Uterus (tissue), 4 donors: ENCODE measurements at places on chromosomes 6 and 20.
A peak's percentile ranks its signal among the peaks of the same experiment; 100 is the strongest.

GRCh38 chr6:5439749-5440148 lies 178.4 kb downstream of the FARS2 start:
- no peak for DNase-seq

GRCh38 chr6:152696522-152696921 lies 1.2 kb upstream of the MYCT1 start:
- no peak for DNase-seq

DNA sequence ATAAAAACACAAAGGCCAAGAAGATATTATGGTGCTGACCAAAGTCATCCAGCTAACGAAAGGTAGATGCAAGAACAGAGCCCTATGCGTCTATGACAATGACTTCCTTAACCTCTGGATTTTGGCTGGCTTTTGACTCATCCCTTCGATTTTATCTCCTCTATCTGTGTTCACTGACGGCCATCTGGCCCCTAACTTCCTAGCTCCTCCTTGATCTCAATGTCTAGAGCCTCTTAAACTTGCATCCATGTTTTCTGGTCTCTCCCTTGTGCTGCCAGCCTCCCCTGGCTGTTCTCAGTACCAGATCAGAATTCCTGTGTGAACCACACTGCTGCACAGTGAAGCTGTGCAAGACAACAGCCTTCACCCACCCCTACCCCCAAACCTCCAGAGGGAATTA lies 452.9 kb downstream of the UTRN start:
- DNase-seq, result no peak

DNA sequence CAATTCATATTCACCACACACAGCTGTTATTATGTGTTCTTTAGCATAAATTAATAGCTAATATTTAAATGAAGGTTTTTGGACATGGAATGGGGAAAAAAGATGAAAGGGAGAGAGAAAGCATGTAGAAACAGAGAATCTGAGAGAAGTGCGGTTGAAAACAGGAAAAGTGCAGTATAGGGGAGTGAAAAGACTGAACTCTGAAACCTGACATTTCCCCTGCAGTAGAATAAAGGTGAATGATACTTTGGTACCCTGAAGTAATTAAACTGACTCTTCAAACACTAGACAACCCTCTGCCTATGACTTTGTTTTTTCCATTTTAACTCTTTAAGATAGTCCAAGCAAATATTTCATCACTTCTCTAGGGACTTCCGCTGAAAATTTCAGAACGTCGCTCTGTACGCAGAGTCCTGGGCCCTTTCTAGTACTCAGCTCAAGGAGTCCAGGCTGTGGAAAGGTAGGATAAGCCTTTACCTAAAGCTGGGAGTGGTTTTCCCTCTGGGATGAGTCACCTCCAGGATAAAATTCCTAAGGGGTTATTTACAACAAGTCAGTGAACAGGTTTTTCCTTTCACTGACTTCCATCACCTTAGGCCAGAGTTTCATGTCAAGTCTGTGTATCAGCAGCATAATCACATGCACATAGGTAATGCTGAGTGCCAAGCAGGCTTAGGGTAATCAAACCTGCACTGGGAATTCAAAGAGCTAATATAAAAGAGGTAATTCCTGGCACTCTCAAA lies 614.5 kb downstream of the PKHD1 start:
- no peak for DNase-seq

- DNase-seq, result no peak
Observed at GRCh38 chr6:19297880-19298279, 539.3 kb upstream of the ID4 start.

DNA sequence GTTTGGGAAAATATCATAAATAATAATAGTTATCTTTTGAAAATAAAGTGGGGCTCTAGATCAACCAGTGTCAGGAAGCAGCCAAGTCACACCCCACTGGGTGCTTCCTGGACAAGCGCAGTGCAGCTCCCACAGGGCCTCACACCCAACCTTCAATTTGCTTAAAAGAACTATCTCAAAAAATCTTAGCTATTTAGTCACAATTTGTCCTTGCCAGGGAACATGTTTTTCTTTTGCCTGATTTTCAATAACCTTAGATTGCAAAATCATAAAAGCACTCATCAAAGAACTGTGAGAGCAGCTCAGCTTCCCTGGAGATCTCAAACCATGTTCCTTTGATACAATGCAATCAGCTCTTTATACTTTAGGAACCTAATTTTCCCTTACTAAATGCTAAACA lies 1.6 kb upstream of the NCOA7 start:
- DNase-seq, result no peak

- DNase-seq, result no peak
Observed at GRCh38 chr6:85372915-85373270, 77.0 kb upstream of the NT5E start.

GRCh38 chr20:50272030-50272723 lies 81.5 kb downstream of the CEBPB start:
- no peak for DNase-seq

DNA sequence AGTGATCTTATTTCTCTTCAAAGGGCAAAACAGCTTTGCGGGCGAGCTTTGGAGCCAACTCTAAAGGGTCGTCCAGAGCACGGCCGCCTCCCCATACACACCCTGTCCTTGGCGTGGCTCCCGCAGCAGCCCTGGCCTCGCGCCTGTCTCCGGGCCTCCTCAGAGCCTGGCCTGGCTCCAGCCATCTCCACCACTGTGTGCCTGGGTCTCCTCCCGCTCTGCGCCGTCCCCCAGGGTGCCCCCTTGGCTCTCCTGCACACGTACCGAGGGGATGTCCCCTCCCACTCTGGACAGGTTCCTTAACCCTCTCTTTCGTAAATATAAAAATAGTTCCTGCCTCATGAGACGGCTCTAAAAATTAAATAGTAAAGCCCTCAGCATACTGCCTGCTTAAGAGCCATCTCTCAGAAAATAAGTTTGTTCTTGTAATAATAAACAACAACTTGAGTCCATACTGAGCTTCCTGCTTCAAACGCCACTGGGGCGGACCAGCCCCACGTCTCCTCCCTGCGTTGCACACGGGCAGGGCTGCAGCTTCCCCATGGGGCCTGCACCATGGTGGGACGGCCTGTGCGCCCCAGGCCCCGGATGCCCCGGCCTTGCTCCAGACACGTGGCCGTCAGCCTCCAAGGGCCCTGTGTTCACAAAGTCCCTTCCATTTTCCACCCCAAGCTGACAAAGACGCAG lies 226.2 kb downstream of the TTLL2 start:
- peak; percentile 87 for DNase-seq

DNA sequence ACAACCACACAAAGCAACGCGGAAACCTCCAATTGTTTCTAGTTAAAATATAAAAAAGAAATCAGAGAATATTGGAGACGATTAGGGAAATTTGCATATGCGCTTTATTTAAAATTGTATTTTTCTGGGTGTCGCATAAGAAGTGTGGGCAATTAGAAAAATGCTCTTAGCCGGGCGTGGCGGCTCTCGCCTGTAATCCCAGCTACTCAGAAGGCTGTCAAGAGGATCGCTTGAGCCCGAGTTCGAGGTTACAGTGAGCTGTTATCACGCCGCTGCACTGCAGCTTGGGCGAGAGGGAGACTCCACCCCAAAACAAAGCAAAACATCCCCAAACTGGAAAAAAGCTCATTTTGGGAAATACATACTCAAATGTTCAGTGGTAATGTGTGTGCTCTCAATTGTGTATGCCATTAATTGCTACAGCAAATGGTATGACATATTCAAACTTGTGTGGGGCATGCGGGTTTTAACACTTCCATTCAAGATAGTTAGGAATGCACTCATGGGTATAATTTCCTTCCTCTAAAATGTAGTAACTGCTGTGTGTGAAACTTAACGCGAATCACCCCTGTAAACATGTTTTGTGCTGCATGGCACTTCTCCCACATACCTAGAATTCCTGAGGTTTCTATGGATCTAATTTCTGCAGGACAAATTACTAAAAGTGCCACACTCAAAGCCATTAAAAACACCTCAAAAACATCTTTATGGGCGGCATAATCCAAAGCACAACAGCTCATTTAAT lies 54.7 kb upstream of the HFE start:
- no peak for DNase-seq

DNA sequence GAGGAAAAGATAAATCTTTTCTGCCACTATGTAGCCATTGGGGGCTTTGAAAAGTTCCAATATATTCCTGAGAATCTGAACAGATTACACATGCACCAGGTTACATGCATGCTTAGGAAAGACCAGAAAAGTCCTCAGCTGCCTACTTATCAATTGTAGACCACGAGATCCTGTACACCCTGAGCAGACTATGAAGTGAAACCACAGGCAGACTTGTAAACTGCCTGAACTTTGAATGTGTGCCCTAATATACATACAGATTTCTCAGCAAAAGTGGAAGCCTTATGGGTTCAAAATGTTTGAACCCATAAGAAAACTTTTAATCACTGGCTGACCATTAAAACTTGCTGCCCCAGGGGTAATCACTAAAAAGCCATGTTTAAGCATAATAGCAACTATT lies 273.5 kb upstream of the RUNX2 start:
- DNase-seq, result no peak

- DNase-seq, result no peak
Observed at GRCh38 chr6:52731719-52732118, 31.6 kb downstream of the GSTA2 start.

DNA sequence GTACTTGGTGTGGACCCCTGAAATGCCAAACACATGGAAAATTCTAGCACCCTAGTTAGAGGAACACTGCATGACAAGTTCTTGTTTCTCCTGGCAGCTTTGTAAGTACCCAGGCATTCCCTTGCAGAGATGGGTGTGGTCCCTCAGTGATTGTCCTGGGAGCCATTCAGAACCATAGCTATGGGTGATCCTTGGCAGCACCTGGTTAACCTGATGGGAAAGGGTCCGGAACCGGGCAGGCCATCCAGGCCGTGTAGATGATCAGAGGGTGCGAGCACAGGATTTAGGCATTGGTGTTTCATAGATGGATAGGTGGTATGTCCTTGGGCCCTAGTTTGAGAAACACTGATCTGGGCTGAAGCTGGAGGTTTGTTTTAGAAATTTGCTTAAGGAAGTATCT lies 95.8 kb downstream of the RPP40 start:
- DNase-seq, result no peak

GRCh38 chr6:32087574-32088486 lies 21.3 kb downstream of the TNXB start:
- peak; percentile 95 for DNase-seq

- no peak for DNase-seq
Observed at GRCh38 chr20:49680484-49680883, 33.2 kb downstream of the B4GALT5 start.

GRCh38 chr6:157773248-157773773 lies 49.7 kb upstream of the SNX9 start:
- no peak for DNase-seq

GRCh38 chr6:154622618-154623336 lies 110.4 kb upstream of the SCAF8 start:
- DNase-seq, result no peak

DNA sequence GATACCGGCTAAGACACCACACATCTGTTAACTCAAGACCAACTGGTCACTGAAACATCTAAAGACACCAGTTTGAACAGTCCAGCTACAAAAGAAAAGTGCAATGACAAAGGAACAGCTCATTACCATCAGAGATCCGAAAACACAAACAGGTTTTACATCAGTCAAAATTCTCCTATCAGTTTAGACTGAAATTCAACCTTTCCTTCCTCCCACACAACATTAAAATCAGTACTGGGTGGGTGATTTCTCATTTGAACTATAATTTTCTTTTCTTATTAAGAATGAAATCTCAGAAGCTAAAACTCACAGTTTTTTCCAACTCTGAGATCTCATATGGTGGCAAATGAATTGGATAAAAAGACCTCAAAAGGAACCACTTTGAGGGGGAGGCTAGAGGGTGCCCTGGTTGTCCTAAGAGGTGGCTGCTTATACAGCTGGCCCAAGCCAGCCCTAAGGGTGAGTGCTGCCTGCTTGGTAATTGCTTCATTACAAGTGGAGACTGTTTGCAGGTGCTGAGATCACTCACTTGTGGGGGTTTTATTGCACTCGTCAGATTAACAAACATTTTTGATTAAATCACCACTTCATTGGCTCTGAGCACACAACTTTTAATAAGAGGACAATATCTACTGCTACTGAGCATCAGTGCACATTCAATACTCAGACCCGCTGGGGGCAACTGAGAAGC lies 4.3 kb downstream of the CCDC167 start:
- no peak for DNase-seq

- no peak for DNase-seq
Observed at GRCh38 chr20:10711903-10712451, 38.2 kb upstream of the JAG1 start.

DNA sequence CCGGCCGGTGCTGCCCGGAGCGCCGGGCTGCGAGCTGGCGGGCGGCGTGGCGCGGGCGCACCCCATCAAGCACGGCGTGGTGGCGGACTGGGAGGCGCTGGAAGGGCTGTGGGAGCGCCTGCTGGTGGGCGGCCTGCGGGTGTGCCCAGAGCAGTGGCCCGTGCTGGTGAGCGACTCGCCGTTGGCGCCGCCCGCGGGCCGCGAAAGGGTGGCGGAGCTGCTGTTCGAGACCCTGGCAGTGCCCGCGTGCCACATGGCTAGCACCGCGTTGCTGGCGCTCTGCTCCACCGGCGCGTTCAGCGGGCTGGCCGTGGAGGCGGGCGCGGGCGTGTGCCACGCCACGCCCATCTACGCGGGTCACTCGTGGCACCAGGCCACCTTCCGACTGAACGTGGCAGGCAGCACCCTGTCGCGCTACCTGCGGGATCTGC lies 517 bp downstream of the ACTL10 start:
- DNase-seq, result peak; percentile 50

GRCh38 chr6:96923871-96924493 lies 546 bp upstream of the KLHL32 start:
- no peak for DNase-seq

DNA sequence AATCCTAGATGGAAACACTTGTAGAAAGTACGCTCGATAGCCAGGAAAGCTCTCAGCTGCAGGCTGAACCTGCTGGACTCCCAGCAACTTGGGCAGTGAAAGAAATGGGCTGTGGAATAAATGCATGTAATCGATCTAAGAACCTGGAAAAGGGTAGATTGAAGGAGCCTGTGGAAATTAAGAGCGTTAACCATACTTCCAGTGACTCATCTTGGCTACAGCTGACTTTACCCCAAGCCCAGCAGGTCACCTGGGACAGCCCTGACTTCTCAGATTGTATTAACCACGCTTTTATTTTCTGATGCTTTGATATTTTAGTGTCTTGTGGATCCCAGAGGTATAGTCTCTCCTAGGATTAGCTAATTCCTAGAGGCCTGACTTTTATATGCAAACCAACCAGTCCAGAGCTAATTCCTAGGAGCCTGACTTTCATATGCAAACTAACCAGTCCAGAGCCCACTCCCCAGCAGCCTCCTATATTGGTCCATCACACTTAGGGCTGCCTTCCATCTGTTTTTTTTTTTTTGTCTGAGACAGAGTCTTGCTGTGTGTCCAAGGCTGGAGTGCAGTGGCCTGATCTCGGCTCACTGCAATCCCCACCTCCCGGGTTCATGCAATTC lies 86.3 kb downstream of the GMPR start:
- DNase-seq, result no peak

DNA sequence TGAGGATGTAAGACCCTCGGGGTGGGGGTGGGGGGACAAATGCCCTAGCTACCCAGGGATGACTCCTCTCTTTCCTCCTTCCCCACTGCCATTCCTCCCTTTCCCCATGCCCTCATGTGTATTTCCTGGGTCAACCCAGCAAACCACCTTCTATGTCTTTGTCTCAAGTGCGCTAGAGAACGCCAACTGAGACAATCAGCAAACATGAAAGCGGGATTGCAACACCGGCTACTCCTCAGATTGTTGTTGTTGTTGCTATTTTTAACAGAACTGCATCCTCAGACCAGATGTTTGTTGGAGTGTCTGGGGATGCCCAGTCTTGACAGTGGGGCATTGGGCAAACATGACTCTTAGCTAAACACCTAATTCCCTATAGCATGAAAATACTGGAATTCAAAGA lies 39.3 kb upstream of the HIVEP1 start:
- no peak for DNase-seq
